ENCODE measurements at places on chromosomes 6 and 20.

DNA sequence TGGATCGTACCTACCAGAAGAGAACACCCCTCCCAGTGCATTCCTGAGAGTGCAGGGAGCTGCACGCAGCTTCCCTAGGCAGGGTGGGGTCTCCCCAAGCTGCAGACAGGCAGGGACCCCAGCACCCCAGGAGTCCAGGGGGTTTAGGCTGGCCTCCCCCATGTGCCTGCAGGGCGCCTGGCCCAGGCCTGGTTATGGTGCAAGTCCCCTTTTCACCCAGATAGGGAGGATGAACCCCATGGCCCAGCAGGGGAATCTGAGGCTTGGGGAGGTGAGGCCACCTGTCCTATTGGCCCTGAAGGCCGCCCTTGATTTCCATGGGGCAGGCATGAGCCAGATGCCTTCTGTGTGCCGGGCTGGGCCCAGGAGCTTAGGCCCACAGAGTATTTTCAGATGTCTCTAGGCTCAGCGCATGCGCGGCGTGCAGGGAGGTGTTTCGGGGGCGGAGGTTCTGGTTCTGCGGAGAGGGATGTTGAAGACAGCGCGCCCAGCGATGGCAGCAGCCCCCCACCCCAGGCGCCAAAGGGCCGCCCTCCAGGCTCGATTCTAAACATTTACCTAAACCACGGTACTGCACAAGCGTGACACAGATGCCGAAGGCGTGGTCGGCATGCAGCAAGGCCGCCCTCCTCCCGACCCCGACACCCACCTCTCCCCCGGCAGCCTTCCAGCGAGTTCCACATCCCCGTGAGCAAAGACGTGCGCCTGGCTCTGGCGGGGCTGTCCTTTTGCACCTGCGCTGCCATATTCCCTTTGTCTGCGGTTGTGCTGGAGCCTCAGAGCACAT, 29.4 kb downstream of the COL20A1 start:
- no peak for DNase-seq

GRCh38 chr20:17917832-17918618, 50.6 kb downstream of the SNX5 start:
- DNase-seq: no peak

GRCh38 chr6:106258726-106259125, 66.8 kb downstream of the ATG5 start:
- DNase-seq: no peak

- DNase-seq: no peak
Measured at GRCh38 chr6:130524552-130524951, 158.7 kb downstream of the TMEM200A start.

- no peak for DNase-seq
Measured at GRCh38 chr6:13058051-13058450, 270.3 kb downstream of the TBC1D7 start.

DNA sequence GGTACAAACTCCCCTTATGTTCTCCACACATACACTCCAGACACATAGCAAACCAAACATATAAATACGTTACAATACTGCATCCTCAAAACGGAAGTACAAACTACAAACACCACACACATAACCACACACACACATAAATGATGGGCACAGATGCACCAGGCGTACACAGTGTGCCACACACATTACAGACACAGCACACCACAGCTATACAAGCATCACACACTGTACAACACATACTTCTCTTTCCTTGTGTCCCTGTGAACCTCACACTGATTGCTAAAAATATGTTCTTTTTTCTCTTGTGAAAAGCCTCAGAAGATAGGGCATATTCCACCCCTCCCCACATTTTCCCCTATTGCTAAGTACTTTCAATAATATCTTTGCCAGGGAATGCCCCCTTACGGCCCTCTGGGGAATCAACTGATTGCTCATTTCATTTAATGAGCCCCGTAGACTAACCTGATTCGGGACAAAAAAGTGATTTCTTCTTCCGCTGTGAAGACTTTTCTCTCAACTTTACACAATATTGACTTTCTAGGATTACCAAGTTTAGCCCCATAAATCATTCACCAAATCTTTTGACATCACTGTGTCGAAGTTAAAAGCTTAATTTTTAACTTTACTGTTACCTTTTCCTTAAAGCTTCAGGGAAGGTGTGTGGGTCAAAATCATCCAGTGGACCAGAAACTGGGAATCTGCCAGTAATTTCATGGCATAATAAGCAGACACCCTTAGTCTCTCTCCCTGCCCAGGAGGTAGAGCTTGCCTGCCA, at the start of gene SLC17A1:
TSS of gene SLC17A1 (minus strand) at position 521 of the 775 bp plus-strand sequence. CDS start 1,495 bp downstream, outside the sequence.
- DNase-seq: no peak
